Right cardiac atrium (tissue), 5 donors: ENCODE measurements at places on chromosomes 11 and 22.

GRCh38 chr22:24983151-24983550, 30.6 kb downstream of the KIAA1671 start:
- no peak for DNase-seq

DNA sequence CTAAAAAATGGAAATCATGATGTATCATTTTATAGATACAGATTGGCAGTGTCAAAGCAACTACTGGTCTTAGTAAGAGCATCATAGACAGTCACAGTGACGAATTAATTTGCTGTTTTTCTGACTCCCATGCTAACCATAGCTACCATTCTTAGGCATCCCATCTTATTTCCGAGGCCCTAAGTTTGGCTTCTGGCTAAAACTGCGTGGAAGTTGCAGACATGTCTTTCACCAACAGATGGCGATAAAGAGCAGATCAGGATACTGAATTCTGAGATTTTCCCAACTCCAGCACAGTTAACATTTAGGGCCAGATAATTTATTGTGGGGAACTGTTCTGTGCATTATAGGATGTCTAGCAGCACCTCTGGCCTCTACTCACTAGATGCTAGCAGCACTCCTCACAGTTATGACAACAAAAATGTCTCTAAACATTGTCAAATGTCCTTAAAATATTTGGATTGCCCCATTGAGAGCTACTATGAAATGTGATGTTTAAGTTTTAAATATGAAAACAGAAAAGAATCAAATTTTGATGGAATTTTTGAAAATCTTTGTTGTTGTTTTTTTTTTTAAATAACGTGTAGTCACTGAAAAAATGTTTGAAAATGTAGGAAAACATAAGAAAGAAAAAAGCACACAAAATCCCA, 16.3 kb downstream of the OR2AG2 start:
- no peak for DNase-seq

GRCh38 chr11:73245461-73245860, 26.7 kb upstream of the P2RY6 start:
- DNase-seq: no peak

- no peak for DNase-seq
Measured at GRCh38 chr11:99766811-99767210, 746.1 kb downstream of the CNTN5 start.

GRCh38 chr11:85266646-85267045, 360.5 kb downstream of the DLG2 start:
- no peak for DNase-seq

- DNase-seq: no peak
Measured at GRCh38 chr11:96303980-96304379, 39.0 kb downstream of the MAML2 start.

- DNase-seq: no peak
Measured at GRCh38 chr11:96145163-96145585, 197.8 kb downstream of the MAML2 start.

DNA sequence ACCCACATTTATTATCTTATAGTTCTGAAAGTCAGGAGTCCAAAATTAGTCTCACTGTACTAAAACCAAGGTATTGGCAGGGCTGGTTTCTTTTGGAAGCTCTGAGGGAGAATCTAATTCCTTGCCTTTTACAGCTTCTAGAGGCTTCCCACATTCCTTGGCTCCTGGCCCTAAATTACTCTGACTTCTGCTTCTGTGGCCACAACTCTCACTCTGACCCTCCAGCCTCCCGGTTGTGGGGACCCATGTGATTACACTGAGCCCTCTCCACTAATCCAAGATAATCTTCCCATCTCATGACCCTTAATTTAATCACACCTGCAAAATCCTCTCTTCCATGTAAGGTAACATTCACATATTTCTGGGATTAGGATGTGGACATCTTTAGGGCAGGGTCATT, 110.9 kb downstream of the ARL14EP start:
- DNase-seq: peak; percentile 22

DNA sequence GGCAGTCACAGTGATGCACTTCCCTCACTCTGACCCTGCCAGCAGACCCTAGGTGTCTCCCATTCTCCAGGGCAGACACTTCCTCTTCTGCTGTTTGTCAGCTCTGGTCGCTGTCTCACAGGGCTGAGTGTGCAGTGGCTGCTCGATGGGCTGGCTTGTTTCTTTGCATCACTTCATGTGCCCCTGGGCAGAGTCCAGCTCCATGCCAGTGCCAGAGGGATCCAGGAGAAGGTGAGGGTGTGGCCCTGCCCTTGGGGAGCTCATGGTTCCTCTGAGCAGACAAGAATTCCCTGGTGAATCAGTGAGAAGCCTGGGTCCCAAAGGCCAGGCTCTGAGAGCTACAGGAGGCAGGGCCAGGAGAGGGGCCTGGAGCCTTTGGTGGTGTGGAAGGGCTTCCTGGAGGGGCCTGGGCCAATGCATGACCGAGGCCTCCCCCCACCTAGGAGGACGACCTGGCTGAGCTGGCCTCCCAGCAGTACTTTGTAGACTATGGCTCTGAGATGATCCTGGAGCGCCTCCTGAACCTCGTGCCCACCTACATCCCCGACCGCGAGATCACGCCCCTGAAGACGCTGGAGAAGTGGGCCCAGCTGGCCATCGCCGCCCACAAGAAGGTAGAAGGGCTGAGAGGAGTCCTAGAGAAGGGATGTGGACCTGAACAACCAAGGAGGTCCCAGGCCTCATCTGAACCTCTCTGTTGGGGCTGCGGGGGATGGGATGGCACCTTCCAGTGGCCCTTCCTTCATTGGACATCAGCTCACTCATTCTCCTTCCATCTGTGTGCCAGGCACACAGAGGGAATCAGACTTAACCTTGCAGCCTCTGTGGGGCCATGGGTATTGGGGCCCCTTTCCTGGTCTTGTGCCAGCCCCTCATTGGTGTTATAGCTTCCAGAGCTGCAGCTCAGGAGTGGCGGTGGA, 66.1 kb downstream of the MYO7A start:
- no peak for DNase-seq

GRCh38 chr11:94132823-94133408, 4.3 kb downstream of the PANX1 start:
- DNase-seq: no peak

- DNase-seq: peak; percentile 56
Measured at GRCh38 chr11:636511-637332, at the start of gene DRD4. DRD4 (plus strand) TSS chr11:637269; CDS start chr11:637305, 36 bp downstream.

- peak; percentile 72 for DNase-seq
Measured at GRCh38 chr11:27234043-27234668, 128.9 kb downstream of the CCDC34 start.

GRCh38 chr11:27300974-27301373, 62.0 kb downstream of the CCDC34 start:
- DNase-seq: no peak

DNA sequence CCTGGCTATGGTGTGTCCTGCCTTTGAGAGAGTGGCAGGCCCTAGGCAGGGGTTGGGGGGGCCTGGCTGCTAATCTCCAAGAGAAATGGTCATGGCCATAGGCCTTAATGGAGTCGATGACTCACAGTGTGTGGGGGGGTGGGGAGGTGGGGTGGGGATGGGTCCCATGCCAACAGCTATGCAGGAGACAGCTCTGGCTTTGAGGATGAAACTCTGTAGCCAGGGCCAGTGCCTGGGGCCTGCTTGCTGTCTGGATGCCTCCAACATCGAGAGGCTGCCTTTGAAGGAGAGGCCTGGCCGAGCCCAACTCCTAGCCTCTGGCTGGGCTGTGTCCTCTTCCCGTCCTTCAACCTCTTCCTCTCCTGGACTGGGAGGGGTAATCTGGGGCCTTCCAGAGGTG, 23.9 kb upstream of the TSPAN18 start:
- DNase-seq: no peak

- no peak for DNase-seq
Measured at GRCh38 chr11:76282811-76283595, 76.7 kb upstream of the WNT11 start.

- no peak for DNase-seq
Measured at GRCh38 chr22:28175730-28176492, 256.9 kb upstream of the PITPNB start.

- no peak for DNase-seq
Measured at GRCh38 chr22:36663561-36663960, 40.0 kb downstream of the CACNG2 start.

DNA sequence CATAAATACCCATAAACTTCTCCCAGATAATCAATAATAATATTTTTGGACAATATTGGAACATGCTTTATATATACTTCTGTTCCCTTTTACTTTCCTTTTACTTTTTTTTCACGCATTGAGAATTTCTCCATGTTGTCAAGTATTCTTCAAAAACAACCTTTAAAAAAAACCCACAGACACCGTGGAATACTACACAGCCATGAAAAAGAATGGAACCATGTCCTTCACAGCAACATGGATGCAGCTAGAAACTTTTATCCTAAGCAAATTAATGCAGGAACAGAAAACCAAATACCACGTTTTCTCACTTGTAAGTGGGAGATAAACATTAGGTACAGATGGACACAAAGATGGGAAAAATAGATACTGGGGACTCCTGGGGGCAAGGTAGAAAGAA, 854.7 kb downstream of the TBC1D22A start:
- no peak for DNase-seq

GRCh38 chr22:48630433-48630754, 1197.3 kb downstream of the BRD1 start:
- no peak for DNase-seq

GRCh38 chr22:46974077-46974476, 211.6 kb downstream of the TBC1D22A start:
- DNase-seq: no peak

DNA sequence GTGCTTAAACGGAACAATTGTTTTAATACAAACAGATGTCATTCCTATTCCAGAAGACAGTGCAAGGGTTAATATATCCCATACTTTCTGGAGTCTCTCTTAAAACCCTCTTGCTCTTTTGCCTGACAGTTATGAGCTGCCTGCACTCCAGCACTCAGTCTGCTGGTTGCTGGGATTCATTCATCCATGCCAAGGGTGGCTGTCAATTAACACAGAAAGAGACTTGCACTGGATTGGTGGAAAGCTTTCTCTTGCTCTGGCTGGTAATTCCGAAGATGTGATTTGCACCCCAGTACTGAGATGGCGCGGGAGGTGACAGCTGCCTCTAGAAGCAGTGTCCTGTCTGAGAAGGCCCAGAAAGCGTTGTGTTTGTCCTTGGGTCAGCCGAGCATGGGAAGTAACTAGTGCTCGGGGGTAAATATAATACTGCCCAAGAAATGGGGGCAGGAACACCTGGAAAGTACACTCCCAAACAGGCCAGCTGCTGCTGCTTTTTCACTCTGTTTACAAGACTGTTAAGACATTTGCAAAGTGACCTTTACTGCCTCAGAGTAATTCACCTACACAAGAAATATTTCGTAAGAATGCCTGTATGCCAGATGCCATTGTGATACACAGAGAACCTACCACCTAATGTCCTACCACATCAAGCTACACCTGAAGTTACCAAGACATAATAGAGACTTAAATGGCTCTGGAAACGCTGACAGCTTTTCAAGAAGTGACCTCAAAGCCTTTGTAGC, 20.5 kb downstream of the SCUBE2 start:
- no peak for DNase-seq

- DNase-seq: peak; percentile 77
Measured at GRCh38 chr22:37021710-37022482, 2.4 kb downstream of the MPST start.

- DNase-seq: no peak
Measured at GRCh38 chr22:49011769-49012648, 815.7 kb downstream of the BRD1 start.

- no peak for DNase-seq
Measured at GRCh38 chr11:11230087-11230486, 123.0 kb downstream of the CSNK2A3 start.

DNA sequence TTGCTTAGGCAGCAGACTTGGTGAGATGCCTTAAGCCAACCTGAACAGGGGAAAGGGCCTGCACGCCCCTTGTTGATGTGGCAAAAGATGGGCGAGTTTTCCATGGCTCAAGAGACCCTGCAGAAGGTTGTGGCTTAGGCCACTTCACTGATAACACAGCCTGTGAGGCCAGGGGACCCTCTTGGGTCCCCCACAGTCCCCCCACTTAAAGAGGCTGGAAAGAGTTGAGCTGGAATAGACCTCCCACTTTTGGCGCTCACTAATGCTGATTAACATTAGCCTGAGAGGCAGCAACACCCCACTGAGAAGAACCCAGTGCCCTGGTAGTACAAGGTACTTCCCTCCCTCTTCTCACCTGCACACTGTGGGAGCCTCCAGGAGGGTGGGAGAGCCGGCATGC, 107.5 kb downstream of the TRIM29 start:
- no peak for DNase-seq

DNA sequence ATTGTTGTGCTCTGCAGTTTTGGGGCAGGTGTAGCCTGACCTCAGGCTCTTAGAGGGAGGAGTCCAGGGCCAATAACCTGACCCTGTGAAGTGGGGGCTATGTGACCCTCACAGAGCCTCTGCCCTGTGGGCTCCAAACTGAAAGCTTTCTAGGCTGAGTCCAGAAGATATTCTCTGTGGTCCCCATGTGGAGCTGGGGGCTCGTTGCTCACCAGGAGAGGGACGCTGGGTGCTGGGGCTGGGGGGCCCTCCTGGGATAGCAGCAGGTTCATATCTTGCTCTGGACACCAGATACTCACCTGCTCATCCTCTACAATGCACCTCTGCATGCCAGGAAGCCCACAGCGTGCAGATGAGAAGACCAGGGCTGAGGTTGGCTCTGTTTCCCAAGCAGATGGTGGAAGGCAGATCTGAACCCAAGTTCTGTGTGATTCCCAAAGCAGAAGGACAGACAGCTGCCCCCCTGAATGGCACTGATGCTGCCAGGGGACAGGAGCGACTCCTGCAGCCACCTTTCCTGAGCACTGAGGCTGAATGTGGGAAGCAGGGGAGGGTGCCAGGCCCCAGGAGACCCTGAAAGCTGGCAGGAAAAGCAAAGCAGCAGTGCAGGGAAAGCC, 1022.0 kb downstream of the TBC1D22A start:
- DNase-seq: no peak

DNA sequence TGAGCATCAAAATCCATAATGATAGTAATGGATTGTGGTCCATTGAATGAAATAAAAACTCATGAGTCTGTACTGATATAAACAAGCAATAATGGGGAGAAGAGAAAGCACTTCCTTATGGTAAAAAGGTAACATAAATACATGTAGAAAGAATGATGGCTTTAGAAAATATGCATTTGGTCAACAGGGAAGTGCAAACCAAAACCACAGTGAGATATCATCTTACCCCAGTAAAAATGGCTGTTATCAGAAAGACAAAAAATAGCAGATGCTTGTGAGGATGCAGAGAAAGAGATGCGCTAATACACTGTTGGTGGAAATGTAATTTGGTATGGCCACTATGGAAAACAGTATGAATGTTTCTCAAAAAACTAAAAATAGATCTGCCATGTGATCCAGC, 6.9 kb upstream of the MMP20 start:
- no peak for DNase-seq
